ENCODE measurements at places on chromosomes 4 and X.

- DNase-seq, result no peak
Measured at GRCh38 chr4:28254003-28254402, 1393.4 kb downstream of the STIM2 start.

- no peak for DNase-seq
Measured at GRCh38 chrX:22739276-22739675, 260.5 kb upstream of the DDX53 start.

DNA sequence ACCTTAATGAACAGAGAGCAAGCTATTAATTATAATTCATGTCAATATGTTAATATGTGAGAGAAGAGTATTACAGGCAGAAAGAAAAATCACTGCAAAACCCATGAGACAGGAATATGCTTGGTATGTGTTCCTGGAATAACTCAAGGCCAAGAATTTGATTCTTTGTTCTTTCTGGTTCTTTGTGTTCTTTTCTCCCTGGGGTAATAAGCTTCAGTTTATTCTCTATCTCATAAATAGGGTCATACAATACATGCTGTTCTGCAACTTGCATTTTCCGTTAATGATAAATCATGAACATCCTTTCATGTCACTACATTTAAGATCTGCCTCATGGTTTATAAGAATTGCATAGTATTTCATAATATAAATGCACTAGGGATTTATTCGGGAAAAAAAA lies 16.8 kb upstream of the THOC2 start:
- DNase-seq, result no peak

- no peak for DNase-seq
Measured at GRCh38 chrX:36198575-36198974, 279.0 kb downstream of the CFAP47 start.

- DNase-seq, result no peak
Measured at GRCh38 chr4:158459085-158459820, 62.4 kb upstream of the RXFP1 start.

GRCh38 chrX:107713543-107714205 lies 61.9 kb downstream of the TSC22D3 start:
- DNase-seq, result no peak

GRCh38 chrX:20739038-20739745 lies 472.5 kb upstream of the RPS6KA3 start:
- no peak for DNase-seq

- no peak for DNase-seq
Measured at GRCh38 chr4:92060333-92060732, 243.4 kb upstream of the GRID2 start.

DNA sequence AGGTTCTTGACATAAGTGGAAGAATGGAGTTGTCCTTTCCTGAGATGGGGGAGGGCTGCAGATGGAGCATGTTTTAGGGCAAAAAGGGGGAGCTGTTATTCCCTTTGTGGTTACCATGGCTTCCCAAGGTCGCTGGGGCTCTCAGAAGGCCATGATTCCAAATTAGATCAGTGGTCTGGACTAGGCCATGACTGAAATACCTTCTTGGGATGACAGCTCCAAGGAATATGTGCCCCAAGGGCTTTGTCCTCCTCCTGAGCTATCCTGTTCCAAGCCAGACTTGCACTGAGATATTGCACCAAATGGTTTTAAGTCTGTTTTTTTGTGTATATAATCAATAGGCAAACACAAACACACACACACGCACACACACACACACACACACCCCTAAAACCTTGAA lies 3.0 kb upstream of the RBPJ start:
- DNase-seq, result no peak

- no peak for DNase-seq
Measured at GRCh38 chrX:68196939-68197791, 236.1 kb downstream of the OPHN1 start.

DNA sequence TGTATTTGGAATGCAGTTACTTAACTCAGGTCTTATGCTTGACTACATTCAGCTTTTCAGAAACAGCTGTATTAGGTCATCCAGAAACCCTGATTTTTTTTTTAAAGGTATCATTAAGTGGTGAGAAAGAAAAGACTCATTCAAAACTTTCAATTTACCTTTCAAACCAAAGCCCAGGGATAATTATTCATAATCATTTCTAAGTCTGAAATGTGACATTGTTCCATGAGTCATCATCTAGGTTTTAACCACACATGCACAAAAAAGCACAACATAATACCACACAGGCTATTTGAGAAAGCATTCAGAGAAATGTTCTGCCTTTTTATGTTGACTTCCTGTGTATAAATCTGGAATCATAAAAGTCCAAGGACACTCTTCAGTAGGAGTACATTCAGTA lies 288.2 kb downstream of the IL1RAPL2 start:
- DNase-seq, result no peak

GRCh38 chr4:182272151-182272550 lies 28.9 kb downstream of the TENM3 start:
- no peak for DNase-seq

DNA sequence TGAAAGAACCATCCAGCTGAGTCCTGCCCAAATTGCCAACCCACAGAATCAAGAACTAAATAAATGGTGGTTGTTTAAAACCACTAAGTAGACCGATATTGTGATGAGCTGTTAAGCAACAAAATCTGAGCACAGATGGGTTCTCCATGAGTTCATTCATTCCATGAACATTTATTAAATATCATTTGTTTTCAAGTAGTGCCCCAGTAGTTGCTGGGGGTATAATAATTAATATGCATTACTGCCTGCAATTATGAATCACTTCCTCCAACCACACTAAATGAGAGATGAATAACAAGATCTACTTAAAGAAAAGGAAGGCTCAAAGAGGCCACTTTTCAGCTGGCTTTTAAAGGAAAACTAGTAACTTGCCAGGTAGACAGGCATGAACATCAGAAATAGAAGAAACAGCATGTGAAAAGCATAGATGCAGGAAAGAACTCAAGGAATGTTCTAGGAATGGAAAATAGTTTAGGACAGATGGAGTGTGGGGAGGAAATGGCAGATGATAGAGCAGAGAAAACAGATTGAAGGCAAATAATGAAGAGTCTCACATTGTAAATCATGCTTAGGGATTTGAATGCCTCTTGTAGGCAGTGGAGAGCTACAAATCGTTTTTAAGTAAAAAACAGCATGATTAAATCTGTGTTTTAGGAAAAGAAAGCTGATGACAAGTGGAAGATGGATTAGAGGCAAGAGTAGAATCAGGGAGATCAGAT lies 641.7 kb upstream of the DIPK2B start:
- DNase-seq, result no peak

GRCh38 chr4:17018013-17018412 lies 119.6 kb upstream of the LDB2 start:
- no peak for DNase-seq

GRCh38 chrX:31435592-31435991 lies 363.8 kb upstream of the FTHL17 start:
- DNase-seq, result no peak

DNA sequence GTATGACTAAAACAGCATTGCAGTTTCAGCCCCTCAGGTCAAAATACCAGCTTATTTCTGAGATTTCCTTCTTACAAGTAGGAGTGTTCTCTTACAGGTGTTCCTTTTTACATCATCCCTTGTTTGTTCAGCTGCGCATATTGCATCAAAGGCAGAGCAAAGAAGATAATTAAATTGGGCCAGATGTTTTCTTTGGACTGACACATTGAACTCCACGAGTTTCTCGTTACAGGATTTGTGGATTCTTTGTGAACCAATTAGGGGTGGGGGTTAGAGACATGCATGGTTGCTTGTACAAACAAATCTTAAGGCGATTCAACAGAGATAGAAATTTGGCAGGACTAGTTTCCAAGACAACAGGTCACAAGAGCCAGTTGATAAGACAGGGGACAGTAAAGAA lies 95.7 kb downstream of the SPANXN4 start:
- no peak for DNase-seq

- no peak for DNase-seq
Measured at GRCh38 chrX:119809185-119809666, 17.8 kb upstream of the RPL39 start.

- DNase-seq, result peak; percentile 62
Measured at GRCh38 chr4:116839826-116840225, 245.6 kb downstream of the TRAM1L1 start.

DNA sequence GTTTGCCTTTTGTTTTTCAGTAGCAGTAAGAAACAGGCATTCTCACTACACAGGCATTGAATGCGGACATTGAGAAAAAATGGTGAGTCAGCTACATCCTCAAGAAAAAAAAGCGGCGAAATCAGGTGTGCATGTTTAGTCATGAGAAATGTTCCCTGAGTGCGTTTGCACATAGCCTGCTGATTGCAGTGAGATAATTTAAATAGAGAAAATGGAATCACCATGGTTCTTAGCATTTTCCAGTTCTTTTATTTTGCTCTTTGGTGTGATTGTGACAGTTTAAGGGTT lies 54.1 kb upstream of the CLDN34 start:
- no peak for DNase-seq

DNA sequence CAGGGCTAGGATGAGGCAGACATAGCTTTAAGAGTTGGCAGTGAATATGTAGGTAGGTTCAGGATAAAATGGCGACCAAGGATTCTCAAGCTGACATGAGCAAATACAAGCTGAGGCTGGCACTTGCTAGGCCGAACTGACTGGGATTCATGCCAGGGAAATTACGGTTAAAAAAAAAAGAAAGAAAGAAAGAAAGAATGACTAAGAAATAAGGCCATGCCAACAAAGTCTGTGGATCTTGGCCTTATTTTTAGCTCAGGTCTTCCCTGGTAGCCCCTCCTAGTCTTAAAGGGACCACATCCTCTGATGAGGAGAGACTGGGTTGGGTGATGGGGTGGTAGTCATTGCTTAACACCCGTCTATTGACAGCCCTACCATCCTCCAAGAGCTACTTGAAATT lies 64.4 kb upstream of the KLHL13 start:
- DNase-seq, result no peak

DNA sequence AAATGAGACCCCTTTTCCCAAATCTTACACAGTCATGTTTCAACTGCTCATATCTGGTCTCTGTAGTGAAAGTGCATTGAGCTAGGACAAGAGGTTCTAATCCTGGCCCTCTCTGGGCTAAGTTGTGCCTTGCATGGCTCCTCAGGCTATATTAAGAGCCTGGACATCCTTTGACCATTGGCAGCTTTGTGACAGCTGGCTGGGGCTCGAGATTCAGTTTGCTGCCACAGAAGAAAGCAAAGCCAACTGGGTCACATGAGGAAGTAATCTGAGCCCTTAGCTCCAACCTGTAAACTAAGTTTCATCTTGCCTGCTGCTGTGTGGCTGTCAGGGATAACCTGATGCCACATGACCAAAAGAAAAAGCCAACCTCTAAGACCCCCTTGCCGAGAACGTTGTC lies 51.8 kb upstream of the JADE1 start:
- DNase-seq, result no peak

DNA sequence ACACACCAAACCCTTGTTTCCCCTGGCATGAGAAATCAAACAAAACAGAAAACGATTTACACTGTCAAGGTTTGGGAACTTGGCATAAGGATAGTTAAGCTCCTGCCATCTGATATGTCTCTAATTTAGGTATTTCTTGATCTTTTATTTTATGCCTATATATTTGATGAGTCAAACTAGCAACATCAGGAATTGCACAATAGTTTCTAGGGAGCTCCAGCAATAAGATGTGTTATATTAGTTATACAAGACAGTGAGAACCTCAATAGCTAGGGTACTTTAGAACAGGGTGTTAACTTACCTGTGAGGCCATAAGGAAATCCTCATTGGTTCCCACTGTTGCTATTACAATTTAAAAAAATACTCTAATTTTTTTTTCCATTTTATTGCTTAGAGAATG lies 474.2 kb downstream of the GBA3 start:
- DNase-seq, result no peak

GRCh38 chr4:53505947-53506346 lies 85.3 kb downstream of the LNX1 start:
- DNase-seq, result no peak

- no peak for DNase-seq
Measured at GRCh38 chr4:48012824-48013223, 3.7 kb downstream of the CNGA1 start.

- no peak for DNase-seq
Measured at GRCh38 chr4:97016186-97016907, 1126.9 kb downstream of the STPG2 start.

DNA sequence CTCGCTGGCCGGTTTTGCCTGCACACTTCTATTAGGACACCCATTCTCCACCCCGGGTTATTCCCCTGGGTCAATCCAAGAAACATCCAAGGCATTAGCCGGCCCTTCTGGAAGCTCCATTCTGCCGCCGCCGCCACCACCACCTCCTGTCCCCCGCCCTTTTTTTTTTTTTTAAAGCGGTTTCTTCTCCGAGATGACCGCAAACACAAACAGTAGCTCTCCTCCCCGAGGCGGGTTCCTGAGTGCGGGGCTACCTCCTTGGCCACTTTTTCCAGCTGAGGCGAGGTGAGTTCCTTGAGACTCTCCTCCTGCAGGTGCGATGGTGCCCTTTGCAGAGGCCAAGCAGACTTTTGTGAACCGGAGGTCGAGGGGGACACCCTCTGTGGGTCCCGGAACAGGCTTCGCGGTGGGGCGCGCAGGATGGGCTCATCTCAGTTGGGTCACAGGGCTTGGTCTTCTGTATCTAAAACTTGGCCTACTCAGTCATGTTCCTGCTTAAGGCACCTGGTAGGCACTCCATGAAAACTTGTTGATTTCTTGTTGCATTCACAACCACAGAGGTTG lies 930 bp downstream of the NWD2 start:
- no peak for DNase-seq

GRCh38 chr4:184453365-184454160 lies 20.8 kb downstream of the IRF2 start:
- no peak for DNase-seq

GRCh38 chr4:89403826-89404225 lies 96.2 kb upstream of the GPRIN3 start:
- no peak for DNase-seq

DNA sequence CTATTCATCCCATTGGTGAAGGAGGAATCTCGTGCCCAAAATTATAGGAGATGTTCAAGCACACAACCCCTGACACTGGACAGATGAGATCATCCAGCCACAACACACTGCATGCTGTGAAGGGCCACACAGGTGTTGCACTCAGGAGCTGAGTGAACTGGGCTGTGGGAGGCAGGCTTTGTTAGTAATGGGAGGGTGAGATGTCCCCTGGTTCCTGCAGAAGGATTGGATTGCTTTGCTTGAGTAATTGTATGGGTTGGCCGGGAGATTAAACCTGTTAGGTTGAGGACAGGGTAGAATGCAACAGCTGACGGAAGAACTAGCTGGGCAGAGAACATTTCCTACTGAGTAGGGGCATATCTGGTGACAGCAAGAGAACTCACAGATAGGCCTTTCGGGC lies 152.2 kb downstream of the TACR3 start:
- DNase-seq, result no peak

GRCh38 chrX:115630204-115630603 lies 69.2 kb downstream of the PLS3 start:
- DNase-seq, result no peak

- no peak for DNase-seq
Measured at GRCh38 chr4:17854036-17854435, 43.3 kb downstream of the NCAPG start.

DNA sequence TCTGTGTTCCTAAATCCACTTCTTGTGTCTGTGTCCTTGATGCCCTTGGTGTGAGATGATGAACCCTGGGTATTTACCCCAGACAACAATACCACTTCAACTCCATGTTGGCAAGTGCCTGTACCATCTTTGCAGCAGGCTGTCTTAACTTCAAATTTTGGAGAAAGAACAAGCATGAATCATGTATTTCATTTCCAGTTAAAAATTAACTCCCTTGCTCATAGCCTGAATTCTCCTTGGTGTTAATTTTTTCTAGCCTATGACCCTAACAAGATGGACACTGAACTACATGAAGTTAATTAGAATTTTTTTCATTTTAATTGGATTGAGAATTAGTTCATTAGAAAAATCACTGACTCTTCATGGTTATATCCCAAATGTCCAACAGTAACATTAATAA lies 267.8 kb upstream of the INTU start:
- no peak for DNase-seq

- DNase-seq, result no peak
Measured at GRCh38 chrX:119237562-119237942, 1.5 kb downstream of the PGRMC1 start.

All from HS-5 (cell line).